ENCODE measurements at places on chromosomes 7 and 10.
A peak's percentile ranks its signal among the peaks of the same experiment; 100 is the strongest.

- no peak for DNase-seq
Measured at GRCh38 chr7:90582164-90582563, 14.0 kb upstream of the CDK14 start.

DNA sequence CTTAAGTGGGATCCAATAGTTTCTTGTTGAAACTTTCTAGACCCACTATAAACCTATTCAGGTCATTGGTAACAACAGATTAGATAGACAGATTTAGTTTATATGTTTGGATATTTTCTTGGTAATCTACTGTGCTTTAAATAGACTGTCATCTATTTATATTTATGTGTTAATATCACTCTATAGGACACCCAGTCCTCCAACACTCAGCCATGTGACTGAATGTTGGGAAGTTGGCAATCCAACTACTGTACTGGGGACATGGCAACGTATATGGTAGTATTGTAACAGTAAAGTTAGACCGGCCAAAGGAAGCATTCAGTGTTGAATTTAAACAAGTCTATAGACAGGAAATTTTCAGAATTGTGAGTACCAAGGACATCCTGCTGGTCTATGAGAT lies 42.6 kb upstream of the HECTD2 start:
- no peak for DNase-seq

DNA sequence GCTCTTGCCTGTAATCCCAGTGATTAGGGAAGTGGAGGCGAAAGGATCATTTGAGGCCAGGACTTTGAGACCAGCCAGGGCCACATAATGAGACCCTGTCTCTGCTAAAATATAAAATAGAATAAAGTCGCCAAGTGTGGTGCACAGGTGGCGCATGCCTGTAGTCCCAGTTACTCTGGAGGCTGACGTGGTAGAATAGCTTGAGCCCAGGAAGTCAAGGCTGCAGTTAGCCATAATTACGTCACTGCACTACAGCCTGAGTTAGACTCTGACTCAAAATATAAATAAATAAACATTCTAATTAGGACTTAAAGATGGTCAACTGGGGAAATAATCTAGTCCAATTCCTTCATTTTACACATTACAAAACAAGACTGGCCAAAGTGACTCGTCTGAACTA lies 768 bp downstream of the CHCHD2 start:
- peak; percentile 49 for DNase-seq

DNA sequence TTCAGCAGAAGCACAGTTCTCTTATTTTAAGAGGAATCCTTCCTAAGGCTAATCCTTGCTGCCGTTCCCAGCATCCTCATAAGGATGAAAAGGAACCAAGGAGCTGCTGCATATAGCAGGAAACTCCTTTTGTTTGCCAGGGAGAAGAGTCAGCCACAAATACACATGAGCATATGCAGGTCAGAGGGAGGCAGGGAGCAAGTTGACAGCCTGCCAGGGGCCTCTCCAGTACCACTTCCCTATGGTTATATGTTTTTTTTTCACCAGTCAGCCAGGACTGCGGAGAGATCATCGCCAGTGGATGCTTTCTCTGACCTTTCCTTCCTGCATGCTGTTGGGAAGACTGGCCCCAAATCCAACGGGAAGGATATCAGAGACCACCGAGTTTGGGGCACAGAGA lies 39.8 kb downstream of the SLC35B4 start:
- no peak for DNase-seq

DNA sequence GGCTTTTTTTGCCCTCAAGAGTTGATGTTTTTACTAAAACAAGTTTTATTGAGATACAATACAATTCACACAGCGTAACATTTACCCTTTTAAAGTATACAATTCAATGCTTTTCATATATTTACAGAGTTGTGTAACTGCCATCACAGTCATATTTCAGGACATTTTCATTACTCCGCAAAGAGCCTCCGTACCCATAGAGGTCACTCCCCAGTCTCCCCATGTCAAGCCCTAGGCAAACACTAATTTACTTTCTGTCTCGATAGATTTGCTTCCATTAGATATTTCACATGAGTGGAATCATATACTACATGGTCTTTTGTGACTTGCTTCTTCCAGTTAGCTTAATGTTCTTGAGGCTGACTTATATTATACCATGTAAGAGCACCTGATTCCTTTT lies 183.8 kb downstream of the PRKCQ start:
- no peak for DNase-seq

GRCh38 chr7:16841681-16842080 lies 36.9 kb upstream of the AGR2 start:
- DNase-seq = no peak

- DNase-seq = peak; percentile 32
Measured at GRCh38 chr7:20514364-20514763, 101.1 kb upstream of the ABCB5 start.

GRCh38 chr10:68239596-68240150 lies 7.8 kb upstream of the ATOH7 start:
- DNase-seq = no peak

- no peak for DNase-seq
Measured at GRCh38 chr7:117312593-117313580, 10.0 kb downstream of the WNT2 start.

- DNase-seq = no peak
Measured at GRCh38 chr10:12022580-12023257, 19.9 kb downstream of the UPF2 start.

DNA sequence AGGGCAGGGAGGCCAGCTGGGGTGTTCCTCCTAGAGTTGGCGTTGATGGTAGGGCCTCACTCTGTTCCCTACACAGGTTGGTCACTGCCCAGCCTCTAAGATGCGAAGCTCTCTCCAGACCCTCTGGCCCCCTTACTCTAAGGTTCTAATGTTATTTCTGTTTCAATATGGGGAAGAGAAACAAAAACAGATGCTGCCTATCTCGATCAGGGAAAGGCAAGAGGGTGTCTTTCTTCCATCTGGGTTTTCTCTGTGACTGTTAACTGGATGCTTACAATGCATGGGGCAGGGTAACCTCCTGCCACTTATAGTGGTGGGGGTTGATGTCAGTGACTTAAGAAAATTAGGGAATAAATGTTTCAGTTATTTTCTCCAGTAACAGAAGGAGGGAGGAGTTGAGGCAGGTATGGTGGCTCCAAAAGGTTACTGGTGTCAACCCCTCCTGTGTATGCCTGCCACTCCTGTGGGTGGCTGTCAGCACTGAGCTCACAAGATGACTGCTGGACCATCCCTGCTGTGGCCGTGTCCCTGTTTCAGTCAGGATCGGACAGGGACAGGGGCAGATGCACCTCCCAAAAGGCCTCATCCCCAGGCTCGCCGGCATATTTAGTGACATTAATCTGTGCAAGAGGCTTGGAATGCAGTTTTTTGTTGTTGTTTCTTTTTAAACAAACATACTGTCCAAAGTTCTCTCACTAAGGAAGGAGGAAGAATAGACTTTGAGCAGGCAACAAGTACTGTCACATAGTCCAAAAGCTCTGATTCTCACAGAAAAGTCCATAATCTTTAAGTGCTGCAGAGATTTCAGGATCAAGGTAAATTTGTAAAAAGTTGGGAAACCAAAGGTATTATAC lies 39.6 kb upstream of the SYPL1 start:
- no peak for DNase-seq

- DNase-seq = no peak
Measured at GRCh38 chr10:93968540-93968945, 25.2 kb upstream of the PLCE1 start.

GRCh38 chr7:53628775-53629174 lies 593.3 kb downstream of the POM121L12 start:
- no peak for DNase-seq

DNA sequence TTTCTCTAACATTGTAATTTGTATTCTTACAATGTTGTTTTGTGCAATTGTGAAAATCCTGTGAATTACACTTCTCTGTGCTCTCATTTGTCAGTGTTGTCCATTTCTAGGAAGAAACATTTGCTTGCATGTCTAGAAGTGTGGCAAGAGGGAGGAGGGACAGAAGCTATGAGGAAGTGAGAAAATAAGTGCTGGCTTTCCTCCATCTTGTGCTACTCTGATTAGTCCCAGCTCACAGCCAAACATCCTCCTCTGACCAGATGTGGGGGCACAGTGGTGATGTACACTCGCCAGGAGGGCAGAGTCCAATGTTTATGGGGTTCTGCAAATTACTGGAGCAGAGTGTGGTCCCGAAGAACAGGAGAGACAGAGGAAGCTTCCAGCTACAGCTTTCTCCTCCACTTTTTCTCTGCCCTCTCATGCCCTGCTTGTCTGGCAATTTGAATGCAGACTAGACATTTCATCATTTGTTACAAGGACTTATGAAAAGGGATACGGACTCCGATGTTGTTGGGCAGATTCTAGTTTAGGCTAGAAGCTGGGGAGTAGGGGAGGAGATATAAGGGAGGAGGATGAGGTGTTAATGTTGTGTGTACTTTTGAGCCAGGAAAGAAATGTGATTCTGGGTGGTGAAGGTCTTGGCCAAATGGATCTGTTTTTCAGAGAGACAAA lies 131.0 kb upstream of the C1GALT1 start:
- no peak for DNase-seq

DNA sequence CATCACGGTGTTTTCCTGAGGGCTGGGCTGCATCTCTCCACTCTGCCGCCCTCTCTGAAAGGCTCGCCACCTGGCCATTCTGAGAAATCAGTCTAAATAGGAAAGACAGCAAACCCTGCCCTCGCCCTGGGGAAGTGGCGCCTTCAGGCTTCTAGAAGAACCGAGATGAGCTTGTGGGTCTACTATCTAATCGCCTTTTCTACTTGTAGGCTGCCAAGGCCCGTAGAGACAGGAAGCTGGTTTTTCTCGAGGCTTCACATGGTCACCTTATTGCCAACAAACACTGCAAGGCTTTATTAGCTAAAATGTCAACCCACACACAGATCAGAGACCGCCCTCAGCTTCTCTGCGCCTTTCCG lies 21.4 kb downstream of the LAT2 start:
- DNase-seq = no peak

DNA sequence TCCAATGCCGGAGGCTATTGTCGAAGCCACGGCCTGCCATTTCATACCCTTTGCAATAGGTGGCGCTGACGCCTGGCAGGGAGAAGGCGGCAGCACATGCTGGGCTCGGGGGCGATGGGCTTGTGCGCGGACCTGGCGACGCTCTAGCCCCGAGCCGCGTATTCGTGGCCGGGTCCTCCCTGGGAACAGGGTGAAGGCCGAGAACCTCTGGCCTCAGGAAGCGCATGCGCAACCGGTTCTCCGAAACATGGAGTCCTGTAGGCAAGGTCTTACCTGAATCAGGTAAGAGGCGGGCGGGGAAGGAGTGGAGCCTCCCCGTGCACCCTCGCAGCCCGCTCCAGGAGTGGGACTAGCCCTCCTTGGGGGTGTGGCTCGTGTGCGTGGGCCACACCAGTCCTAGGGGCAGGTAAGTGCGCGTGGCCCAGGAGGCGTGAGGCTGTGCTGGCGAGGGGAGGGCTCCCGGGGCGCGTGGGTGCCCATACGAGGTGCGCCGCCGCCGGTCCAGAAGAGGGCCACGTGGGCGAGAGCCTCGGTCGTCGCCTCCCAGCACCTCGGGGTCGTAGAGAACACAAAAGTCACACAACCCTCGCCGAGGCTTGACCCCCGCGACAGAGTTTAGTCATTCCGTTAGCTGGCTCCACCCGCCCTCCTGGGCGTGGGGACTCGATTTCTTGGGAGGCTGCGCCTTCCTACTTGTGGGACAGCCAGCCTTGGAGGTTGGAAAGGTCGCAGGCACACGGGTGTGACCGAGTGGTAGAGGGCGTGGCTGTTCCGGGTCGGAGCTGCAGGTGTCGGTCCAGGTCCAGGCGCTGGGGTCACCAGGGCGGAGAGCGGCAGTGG lies 5.6 kb upstream of the MEST start:
- DNase-seq = no peak

- no peak for DNase-seq
Measured at GRCh38 chr7:8628656-8629055, 195.2 kb downstream of the NXPH1 start.

- no peak for DNase-seq
Measured at GRCh38 chr10:86849181-86849894, 92.9 kb downstream of the BMPR1A start.

DNA sequence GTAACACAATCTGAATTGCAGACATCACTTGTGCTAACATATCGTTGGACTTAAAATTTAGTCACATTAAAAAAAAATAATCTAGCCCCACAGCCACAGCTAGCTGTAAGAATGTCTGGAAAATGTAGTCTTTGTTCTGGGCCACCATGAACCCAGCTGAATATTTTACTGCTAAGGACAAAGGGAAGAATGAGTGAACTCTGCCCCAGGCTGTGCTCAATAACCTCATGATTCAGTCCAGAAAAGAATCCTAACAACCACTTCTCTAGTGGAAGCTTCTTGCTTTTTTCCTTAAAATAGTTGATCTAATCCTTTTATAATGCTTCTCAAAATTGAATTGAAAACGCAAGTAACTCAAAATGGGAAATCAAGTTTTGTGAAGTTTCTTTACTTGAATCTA lies 25.6 kb upstream of the SOSTDC1 start:
- no peak for DNase-seq

GRCh38 chr7:44379366-44380188 lies 54.2 kb upstream of the CAMK2B start:
- DNase-seq = no peak

DNA sequence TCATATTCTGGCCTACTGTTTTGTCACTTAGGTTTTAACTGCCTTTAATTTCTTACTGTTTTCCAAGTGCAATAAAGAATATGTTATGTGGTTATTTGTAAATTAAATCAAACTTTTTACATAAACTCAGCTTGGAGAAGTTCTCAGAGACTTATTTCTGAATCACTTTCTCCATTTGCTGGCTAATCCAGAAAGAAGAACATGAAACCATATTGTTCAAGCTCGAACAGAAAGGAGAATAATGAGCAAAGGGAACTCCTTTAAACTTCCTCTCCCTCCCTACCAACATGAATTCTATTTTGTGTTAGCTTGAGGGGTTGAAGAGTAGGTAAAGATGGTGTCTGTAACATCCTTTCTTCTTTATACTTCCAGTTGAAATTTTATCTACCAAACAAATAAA lies 52.3 kb downstream of the SHTN1 start:
- DNase-seq = no peak

- DNase-seq = no peak
Measured at GRCh38 chr10:115026056-115026745, 67.0 kb upstream of the ATRNL1 start.

GRCh38 chr10:14554091-14554490 lies 220.6 kb downstream of the FAM107B start:
- DNase-seq = no peak

DNA sequence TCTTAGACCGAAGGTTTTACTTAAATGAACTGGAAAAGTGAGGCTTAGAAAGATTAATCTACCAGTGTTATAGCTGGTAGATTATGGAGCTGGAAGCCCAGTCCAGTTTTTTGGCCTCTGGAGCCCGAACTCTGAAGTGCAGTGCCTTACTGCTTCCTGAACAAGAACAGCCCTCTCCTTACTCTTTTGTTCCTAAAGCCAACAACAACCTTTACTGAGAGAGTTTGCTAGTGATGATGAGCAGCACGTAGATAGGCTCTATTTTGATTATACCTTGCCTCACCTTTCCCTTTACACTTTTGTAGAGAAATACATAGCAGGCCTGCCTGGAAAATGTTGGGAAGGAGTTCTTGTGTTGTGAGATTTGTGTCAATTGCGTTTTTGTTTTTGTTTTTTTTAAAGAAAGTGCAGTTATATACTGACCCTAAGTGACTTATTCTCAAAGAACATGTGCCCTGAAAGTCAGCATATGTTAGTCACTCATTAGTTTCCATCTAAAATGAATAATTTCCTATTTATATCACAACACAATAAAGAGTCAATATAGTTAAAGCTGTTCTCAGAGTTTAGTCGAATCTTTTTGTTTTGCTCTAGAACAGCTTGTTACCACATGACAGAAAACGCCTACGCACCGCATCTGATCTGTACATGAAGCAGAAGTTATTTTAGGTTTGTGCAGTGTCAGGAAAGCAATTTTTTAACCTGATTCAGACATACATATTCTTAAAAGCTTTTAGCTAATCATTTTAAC lies 33.0 kb downstream of the PLEKHA1 start:
- no peak for DNase-seq
